ENCODE measurements at places on chromosomes 7 and 10. TPM values are rescaled to one million over a fixed set of nuclear protein-coding genes. Genes with fewer than 3 reads are reported as not detected.

SLC16A12 gene
- total RNA-seq = 0.91 TPM

A1CF gene
- total RNA-seq = not detected

GPR15LG gene
- not detected for total RNA-seq

ELOVL3 gene
- total RNA-seq = 1.3 TPM

UNC5B gene
- total RNA-seq = 35.6 TPM

ZNF33A gene
- 27.0 TPM for total RNA-seq

ATRNL1 gene
- total RNA-seq = 0.56 TPM

CDC14C gene
- total RNA-seq = not detected

LRRN3 gene
- 16.3 TPM for total RNA-seq

RHOBTB1 gene
- 13.3 TPM for total RNA-seq

PAPOLB gene
- total RNA-seq = not detected

All from epithelial cell of alveolus of lung (primary cell).